ENCODE measurements at places on chromosomes 3 and 15.

DNA sequence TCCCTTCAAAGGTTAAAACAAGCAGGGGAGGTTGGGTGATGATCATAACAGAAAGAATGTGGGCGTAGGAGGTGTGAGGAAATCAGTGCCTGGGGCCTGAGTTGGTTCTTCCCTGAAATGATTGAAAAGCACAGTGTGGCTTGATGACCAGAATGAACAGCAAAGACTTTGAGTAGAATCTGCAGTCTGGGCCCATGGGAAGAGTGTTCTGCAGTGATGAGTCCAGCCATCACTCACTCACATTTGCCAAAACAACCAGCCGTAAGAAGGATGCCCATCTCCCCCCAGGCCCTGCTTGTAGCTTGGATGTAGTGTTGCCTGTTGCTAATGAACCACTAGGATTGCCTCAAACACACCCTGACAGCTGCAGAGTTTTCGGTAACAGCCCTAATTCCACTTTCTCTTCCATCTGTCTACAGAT, 67.9 kb downstream of the VGLL3 start:
- no peak for DNase-seq

DNA sequence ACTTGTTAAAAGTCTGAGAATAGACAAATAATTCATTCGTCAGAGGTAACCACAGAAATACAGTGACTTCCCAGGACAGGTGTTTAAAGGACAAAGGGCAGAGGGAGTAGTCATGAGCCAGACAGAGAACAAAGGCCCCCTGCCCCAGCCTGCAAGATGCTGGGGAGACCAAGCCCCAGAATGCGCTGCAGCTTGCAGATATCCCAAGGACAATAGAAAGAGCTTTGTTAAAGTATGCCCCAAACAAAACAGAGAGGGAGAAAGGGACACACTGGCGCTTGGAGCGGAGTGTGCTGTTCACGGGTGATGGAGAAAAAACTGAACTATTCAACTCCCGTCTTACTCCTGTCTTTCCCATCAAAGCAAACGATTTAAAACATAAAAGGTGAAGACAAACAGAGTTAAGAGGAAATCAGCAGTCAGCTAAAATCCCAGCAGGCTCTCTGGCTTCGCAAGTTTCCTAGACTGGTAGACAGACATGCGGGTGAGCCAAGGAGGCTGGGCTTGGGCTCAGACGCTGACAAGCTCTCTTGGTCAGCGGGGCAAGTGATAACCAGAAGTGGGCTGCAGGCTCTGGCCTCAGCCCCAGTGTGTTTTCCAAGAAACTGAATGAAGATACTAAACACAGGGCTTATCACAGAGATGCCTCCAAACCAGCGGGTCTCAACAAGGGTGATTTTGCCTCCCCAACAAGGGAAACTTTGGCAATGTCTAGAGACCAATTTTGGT, 130.1 kb downstream of the UACA start:
- DNase-seq = no peak

DNA sequence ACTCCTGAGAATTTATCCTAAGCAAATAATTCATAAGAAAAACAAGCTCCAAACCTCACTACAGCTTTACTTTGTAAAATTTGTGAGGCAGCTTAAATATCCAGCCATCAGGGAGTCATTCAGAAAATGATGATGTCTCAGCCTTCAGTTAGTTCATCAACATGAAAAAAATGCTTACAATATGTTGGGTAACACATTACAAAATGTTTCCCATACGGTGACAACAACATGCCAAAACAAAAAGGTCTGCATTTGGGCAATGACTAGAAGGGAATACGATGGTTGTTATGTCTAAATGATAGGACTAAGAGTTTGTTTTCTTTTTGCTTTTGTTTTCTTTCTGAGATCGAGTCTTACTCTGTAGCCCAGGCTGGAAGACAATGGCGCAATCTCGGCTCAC, 47.0 kb upstream of the CFAP161 start:
- no peak for DNase-seq

GRCh38 chr3:117063930-117064329, 354.4 kb downstream of the TUSC7 start:
- DNase-seq = no peak

DNA sequence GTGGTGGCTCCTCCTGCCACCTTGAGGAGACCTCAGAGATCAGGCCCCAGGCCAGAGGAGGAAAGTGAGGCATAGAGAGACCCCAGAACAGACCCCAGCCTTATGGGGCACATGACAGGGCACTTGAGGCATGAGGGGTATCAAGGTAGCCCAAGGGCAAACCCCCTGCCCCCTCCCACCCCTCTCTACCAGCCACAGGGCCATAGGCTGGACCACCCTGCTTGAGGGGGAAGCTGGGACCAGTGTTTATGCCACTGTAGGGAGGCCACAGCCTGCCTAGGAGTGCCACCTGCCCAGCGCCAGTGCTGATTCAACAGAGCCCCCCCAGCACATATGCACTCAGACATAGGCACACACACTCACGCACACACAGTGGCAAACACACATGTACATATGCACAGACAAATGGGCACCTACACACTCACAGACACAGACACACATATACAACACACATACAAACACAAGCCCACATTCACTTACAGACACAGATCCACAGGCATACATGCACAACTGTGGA, 10.3 kb downstream of the MYL3 start:
- DNase-seq = no peak

GRCh38 chr3:184156522-184156955, 1.4 kb downstream of the DVL3 start:
- DNase-seq = no peak

DNA sequence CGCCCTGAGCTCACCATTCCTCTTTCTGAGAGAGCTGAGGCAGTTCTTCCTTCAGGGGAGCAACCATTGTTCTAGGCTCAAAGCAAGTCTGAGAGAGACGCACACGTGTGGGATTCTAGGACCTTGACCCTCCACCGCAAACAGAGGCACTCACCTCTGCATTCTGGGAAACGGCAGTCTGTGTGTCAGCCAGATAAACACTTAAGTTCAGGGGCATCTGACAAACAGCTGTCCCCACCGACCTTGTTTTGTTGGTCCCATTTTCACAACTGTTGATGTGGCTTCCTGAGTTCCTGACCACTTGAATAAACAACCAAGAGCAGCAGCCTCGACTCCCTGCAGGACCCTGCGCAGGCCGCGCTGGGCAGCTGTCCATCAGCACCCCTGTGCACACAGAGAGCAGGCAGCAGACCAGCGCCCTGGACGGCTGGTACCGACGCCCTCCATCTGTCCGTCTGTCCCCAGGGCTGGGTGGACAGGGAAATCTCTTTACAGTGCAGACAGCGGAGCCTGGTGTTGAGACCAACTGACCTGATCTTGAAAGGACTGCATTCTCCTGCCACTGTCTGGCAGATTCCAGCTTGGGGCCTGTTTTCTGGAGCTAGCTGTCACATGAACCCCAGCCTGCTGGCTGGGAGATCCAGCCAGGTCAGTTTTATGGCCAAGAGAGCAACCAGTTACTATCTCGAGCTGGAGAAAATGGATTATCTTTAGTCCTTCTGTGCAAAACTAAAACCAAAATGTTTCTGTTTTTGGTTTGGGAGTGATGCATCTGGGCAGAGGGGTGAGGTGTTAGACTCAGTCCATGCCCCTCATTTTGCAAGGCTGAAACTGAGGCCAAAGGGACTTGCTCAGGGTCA, 64.2 kb downstream of the FAM43A start:
- DNase-seq = no peak

- DNase-seq = no peak
These were observed 100.2 kb downstream of the RSRC1 start for GRCh38 chr3:158210067-158210466.

Measured in AML-193 (cell line).